ENCODE measurements at places on chromosomes 6 and 20.

DNA sequence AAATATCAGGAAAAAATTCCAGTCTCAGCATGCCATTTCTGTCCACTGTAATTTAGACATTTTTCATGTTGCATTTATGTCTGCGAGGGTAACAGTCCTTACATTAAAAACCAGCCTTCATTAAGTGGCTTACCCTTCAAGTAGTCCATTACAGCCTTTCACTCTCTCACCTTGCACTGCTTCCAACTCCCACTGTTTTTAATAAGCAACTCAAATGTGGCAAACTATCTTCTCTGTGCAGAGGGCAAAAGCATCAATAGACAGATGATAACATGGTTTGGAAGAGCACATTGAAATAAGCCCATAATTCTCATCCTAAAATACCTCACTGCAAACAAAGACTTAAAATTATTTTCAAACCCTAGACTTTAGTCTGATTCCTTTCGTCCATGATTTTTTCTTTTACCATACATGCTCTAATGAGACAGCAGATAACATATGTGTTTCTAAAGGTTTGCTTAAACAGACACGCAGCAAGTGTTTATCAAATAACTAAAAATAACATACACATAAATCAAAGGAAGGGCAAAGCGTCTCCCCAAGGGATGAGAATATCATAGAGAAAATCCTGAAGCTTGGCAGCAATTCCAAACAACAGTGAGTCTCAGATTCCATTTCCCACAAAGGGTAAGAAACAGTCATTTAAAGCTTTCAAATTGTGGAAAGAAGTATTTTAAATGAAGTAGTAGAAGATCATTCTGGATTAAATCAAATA is 130.4 kb downstream of the PTPRK start:
- no peak for DNase-seq

DNA sequence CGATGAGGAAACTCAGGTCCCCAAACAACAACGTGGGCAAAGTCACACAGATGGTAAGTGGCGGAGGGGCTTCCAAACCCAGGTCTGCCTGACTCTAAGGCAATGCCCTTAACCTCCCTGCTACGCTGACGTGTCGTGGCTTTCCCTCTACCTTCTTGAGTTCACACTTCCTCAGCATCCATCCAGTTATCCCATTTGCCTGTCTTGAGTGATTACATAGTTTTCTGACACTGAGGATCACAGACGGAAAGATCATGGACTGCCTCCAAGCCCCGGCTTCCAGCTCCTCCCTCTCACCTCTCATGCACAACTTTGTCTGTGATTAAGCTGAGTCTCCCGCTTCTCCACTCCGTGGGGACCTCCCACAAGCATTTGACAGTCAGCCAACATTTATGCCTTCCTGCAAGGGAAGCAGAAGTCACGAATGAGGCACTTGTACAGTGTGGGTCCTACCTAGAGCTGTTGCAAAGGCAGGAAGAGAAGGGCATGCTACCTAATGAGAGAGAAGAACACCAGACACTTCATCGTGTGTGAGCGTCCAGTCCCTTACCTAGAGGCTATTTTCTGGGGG is 33.8 kb downstream of the TBC1D7 start:
- DNase-seq = no peak

DNA sequence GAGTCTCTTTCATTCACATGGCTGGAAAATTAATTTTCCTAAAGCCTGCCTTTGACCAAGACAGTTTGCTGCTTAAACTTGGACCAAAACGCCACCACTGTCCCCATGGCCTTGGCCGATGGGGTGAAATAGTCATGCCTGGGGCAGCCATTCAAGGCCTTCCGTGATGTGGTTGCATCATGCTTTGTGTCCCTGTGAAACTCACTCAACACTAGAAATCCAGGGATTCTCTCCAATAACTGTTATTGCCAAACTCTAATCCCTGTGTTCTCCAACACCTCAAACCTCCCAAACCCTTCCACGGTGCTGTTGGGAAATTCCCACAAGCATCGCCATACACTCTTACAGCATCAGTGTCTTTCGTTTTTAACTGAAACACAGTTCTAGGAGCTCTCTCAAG is 1.4 kb upstream of the TXNDC5 start:
- no peak for DNase-seq

GRCh38 chr6:379410-380181 is 12.0 kb upstream of the IRF4 start:
- DNase-seq = no peak

- no peak for DNase-seq
Observed at GRCh38 chr6:113318575-113318917, 538.6 kb upstream of the MARCKS start.

DNA sequence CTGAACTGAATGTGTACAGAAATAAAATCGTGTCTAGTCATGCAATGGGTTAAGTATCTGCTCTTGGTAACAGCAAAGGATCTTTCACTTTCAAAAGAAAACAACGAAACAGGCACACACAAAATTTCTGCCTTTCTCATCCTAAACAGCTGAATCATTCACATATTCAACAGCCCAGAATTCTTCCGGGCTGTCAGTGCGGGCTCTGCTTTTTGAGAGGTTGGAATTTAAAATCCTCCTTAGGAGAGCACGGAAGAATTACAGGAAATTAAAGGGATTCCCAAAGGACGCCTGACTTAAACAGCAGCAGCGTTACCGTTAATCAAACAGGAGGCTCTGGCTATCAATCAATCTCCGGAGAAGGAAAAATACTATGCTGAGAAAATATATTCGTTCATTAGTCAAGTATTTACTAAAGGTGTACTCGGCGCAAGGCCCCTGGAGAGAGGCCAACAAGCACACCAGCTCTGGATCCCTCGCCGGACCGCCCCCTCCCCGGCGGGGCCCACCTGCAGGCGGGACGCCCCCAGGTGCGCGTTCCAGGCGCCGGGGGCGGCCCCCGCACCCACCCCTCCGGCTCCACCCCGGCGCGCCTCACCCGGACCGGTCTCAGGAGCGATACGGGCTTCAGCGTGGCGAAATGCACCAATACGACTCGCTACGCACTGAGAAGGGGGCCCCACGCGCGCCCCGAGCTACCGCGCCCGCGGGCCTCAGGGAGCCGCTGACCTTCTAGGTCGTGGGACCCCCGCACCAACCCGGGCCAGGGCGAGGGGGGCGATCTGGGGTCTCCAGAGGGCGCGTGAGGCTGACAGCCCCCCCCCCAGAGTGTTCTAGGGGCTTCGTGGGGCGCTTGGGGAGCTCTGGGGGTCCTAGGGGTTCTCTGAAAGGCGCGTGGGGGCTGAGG is 1.0 kb downstream of the NAPB start:
- peak; percentile 51 for DNase-seq

GRCh38 chr6:35195120-35195780 is 18.5 kb upstream of the SCUBE3 start:
- DNase-seq = no peak

DNA sequence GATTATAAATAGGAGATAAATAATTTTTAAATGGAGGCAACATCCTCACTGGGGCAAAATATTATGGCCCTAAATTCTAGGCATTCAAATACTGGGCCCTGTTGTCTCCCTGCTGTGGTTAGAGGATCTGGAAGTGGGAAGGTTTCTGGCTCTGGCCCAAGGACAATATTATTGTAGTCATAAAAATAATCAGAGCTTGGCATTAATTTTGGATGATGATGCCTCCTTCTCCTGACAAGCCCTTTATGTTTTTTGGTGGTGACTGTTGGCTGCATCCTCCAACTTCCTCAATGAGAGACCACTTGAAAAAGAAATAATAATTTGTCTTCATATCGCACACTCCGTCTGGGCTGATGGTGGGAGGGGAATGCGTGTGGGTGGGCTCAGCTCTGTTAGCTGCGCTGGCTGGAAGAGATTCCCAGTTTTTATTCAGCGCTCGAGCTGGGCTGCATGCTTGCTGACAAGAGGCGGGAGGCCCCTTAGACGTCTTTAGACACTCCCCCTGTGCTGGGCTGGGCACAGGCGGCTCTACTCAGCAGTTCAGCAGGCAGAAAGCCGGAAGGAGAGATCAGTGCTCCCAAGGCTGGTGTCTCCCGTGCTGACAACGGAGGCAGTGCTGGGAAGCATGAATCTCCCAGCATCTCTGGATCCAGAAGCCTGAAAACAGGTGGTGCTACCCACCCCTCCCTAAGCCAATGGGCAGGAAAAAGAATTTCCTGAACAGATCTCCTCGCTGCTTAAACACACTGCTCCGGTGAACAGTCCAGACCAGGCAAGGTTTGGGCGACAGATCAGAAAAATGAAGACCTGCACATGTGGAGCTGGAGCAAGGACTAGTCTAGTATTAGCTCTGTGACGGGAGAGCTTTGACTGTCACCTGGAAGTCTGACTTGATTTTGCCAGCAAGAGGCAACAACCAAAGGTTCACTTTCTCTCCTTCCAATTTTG is 97.7 kb downstream of the SYCP2 start:
- peak; percentile 71 for DNase-seq

DNA sequence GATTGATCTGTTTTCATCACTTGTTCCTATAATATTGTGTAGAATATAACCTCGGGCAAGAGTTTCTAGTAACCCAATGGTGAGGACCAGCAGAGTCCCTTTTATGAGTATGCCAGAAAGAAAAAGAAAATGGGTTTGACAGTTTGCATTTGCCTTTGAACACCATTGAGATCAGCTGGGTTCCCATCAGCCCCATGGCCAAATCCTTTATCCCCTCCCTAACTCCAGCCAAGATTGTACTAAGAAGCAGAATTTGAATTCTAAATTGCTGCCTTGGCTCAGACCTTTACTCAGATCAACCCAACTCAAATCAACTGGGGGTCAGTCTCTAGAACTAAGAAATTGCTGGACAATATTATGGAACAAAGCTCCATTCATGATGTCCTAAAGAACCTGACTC is 187.4 kb downstream of the TBC1D7 start:
- DNase-seq = no peak

DNA sequence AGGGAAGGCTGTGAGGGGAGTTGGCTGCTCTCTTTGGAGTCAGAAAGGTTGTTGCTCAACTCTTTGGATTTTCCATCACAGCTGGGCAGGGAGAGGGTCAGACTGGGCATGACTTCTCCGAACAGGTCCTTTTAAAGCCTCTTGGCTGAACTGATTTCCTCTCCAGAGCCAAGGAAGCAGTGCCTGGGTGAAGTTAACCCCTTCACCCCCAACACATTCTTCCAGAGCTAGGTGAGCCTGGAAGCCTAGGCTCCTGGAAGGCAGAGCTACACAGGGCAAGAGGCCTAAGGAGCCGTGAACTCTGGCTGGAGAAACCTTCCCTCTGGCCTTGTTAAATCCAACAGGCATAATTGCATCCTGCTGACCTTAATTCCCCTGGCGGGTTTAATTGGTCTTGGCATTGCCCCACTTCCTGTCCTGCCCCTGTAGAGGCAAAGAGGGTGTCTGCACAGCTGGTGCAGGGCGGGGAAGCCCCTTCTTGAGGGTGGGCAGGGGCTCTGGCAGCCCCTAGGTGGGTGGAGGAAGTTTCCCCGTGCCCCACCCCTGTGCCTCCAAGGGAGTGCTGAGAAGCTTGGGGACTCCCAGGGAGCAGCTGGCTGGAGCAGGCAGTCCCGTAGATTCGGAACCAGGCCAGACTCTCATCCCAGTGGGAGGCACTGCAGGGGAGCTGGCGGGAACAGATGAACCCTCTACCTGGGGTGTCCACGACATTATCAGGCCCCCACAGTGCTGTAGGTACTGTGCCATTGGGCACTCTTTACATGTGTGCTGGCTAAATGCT is 3.6 kb upstream of the MYLK2 start:
- no peak for DNase-seq

DNA sequence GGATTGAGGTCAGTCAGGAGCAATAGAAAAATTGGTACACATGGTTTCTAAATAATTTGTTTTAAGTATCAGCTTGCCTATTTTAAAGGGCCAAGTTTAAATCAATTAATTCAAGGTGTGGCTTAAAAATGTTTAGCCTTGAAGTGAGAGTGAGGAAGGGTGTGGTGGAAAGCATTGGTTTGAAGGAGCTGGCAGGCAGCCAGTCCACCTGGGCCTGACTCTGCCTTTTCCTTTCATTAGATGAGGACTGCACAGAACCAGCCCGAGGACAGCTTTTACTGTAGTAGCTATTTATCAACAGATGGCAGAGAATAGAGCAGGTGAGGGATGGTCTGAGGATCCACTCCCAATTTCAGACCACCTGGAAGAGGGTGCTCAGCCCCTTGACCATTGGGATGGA is 42.4 kb downstream of the DHX35 start:
- DNase-seq = no peak

- no peak for DNase-seq
Observed at GRCh38 chr6:24932832-24933231, 2.9 kb downstream of the RIPOR2 start.

- DNase-seq = peak; percentile 81
Observed at GRCh38 chr6:57221191-57221935, 744 bp downstream of the RAB23 start.

GRCh38 chr6:48423640-48424365 is 312.8 kb upstream of the PTCHD4 start:
- no peak for DNase-seq

- peak; percentile 81 for DNase-seq
Observed at GRCh38 chr6:33430991-33431879, 11.4 kb downstream of the SYNGAP1 start.

- no peak for DNase-seq
Observed at GRCh38 chr6:128057946-128058345, 157.1 kb upstream of the THEMIS start.

DNA sequence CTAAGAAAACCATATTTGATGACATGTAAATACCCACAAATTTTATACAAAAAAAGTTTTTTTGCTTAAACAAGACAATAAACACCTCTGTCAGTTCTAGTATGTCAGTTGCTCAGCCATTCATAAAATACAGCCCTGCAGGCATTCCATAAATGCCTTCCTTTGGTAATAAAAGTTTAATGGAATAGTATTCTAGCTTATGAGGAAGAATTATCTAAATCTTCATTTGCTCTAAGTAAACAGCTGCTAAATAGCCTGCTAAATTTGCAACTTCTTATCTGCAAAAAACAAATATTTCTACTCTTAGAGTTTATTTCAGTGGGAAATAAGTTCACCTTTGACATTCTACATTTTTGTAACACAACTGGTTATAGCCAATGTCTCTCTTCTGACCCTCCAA is 108.8 kb downstream of the SMLR1 start:
- no peak for DNase-seq

DNA sequence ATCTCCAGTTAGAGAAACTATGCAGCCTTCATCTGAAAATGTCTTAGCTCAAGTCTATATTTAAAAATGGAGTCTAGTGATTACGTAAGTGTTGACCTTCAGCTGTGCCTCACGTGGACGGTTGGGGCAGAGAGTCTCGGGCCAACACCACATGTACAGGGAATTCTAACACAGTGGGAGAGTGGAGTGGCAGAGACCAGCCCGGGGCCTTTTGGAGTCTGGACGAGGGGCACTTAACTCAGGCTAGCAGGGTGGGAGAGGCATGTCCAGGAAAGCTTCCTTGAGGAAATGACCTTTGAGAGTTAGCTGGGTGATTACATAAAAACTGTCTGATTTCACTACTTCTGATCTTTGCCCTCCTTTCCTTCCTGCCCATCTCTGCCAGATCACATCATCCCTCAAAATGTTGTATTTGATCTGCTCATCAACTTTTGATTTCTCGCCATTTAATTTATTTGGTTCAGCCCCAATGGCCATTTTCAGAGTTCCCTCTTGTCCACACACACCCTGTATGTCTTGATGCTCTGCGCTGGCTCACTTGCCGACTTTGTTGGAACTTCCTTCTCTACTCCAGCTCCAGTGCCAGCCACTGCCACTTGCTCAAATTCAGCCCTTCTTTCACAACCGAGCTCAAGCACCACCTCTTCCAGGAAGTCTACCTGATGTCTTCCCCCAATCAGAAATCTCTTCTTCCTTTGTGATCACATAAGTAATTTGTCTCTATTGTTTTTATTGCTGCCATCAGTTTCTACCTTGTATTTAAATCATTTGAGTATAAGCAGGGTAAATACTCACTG is 2.6 kb downstream of the ARMC2 start:
- no peak for DNase-seq
